NCI-H1930 (cell line): ENCODE measurements at places on chromosomes 2 and 18.

DNA sequence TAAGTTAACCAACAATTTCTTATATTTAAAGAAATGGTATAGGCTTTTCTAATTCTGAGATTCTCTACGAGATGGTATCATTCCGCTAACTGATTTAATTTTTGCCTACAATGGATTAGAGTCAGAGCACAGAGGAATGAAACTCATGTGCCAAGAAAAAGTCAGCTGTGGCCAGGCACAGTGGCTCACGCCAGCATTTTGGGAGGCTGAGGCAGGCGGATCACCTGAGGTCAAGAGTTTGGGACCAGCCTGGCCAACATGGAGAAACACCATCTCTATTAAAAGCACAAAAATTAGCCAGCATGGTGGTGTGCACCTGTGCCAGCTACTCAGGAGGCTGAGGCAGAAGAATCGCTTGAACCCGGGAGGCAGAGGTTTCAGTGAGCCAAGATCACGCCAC is 17.0 kb upstream of the TTN start:
- DNase-seq = no peak

GRCh38 chr2:122639176-122639575 is 883.7 kb downstream of the TSN start:
- no peak for DNase-seq

- DNase-seq = peak; percentile 27
Observed at GRCh38 chr18:53772293-53772692, 452.2 kb downstream of the MBD2 start.

GRCh38 chr2:49940626-49941025 is 786.3 kb upstream of the FSHR start:
- DNase-seq = no peak

GRCh38 chr2:13923823-13924222 is 708.7 kb upstream of the LRATD1 start:
- DNase-seq = no peak

- DNase-seq = no peak
Observed at GRCh38 chr18:29028560-29028959, 851.6 kb upstream of the CDH2 start.

DNA sequence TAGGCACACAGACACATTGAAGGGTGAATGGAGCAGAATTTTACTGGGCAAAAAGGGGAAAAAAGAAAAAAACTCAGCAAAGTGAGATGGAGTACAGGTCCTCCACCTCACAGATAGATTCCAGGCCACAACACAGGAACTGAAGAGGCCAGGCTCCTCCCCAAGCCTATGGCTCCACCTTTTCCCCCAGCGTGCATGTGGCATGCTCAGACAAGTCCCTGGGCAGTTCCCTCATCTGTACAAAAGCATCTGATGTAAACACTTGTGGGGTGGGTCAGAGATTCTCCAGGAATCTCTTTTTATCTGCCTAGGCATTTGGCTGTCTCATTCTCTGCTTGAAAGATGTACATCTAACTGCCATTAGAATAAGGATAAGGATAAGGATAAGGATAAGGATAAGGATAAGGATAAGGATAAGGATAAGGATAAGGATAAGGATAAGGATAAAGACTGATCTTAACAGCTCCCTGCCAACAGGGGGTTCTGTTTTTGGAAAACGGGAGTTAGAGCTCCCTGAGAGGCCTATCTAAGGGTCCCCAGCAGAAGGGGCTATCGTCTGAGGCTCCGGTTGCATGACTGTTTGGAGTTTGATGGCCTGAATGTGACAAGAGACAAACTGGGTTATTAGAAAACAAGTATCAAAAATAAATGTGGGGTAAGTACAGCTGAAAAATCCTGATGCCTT is 17.2 kb upstream of the ASXL3 start:
- no peak for DNase-seq

DNA sequence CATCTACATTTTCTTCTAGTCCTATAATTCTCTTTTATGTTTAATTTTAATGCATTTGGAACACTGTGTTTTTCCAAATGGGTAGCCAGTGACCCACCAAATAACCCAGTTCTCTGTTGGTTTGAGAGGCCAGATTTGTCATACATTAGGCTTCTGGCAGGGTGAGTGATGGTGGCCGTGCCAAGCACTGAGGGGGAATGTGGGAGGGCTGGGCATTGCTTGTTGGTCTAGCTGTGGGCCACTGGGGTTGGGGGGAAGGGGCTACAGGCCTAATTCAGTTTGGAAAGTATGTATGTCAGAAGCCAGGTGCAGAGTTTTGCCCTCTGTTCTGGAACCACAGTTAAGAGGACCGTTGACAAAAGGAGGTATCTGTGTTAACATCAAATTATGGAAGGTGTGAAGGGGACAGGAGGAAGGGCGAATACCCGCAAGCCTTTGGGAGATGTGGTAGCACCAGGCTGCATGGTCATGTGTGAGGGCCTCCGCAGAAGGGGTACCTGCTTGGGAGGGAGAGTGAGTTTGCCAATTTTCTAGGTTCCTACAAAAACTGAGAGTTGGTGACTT is 38.1 kb upstream of the SCLY start:
- DNase-seq = no peak

GRCh38 chr2:219570924-219571310 is 422 bp downstream of the OBSL1 start:
- no peak for DNase-seq

GRCh38 chr18:57744211-57744694 is 58.9 kb downstream of the ATP8B1 start:
- DNase-seq = peak; percentile 80

- no peak for DNase-seq
Observed at GRCh38 chr2:229050133-229050532, 221.0 kb downstream of the PID1 start.

- no peak for DNase-seq
Observed at GRCh38 chr2:237760506-237761502, 37.8 kb upstream of the RBM44 start.

GRCh38 chr18:22109535-22109934 is 59.9 kb upstream of the GATA6 start:
- DNase-seq = no peak

DNA sequence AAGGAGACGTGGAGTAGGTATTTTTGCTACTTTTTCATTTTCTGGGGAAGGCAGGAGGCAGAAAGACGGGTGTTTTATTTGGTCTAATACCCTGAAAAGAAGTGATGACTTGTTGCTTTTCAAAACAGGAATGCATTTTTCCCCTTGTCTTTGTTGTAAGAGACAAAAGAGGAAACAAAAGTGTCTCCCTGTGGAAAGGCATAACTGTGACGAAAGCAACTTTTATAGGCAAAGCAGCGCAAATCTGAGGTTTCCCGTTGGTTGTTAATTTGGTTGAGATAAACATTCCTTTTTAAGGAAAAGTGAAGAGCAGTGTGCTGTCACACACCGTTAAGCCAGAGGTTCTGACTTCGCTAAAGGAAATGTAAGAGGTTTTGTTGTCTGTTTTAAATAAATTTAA is 3.4 kb downstream of the FZD7 start:
- no peak for DNase-seq

GRCh38 chr2:23705771-23706612 is 220.9 kb downstream of the ATAD2B start:
- no peak for DNase-seq

- DNase-seq = no peak
Observed at GRCh38 chr2:204177251-204177976, 240.9 kb downstream of the ICOS start.

DNA sequence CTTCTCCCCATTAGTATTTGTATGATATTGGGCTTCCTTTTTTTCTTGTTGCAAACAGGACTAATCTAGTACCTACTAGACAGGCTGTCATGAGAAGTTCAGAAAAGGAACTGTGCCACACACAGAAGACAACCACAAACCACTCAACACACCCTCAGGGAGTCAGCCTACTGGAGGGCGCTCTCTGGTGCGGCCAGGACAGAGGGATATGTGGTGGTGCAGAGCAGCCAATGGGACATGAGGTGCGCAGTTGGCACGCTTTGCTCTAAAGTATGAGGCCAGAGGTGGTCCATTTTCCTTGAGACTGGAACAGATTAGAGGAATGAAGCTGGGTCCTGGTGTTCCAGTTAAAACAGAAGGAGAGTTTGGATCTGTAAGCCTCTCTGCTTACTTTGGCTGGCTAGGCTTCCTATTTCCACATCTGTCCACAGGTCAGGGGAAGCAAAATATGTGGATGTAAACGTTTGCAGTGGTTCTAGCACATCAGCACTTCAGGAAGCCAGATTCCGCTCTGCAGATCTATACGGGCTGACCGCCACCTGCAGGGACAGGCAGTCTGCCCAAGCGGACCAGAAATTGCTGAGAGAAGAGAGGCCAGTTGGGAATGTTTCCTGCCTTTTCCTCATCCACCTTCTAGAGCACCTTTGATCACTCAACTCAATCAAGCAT is 114.1 kb downstream of the GFPT1 start:
- no peak for DNase-seq

- DNase-seq = no peak
Observed at GRCh38 chr2:98761267-98761781, 30.4 kb upstream of the MGAT4A start.

DNA sequence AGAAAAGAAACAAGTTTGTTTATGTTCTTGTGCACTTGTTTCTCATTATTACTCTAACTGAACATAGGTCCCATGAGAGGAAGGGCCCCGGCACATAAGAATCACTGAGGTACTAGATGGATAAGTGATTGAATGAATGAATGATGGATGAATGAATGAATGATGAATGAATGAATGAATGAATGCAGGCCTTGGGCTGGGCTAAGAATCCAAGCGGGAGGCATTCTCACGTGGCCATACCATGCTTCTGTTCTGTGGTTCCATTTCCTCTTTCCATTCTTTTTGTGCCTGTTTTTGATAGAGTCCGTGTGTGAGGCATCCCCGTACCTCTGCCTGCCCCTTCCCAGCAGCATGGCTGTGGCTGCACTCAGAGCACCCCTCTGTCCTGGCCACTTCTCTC is 94.8 kb downstream of the SH3BP4 start:
- no peak for DNase-seq

- no peak for DNase-seq
Observed at GRCh38 chr2:201621293-201621999, 21.9 kb downstream of the TMEM237 start.

DNA sequence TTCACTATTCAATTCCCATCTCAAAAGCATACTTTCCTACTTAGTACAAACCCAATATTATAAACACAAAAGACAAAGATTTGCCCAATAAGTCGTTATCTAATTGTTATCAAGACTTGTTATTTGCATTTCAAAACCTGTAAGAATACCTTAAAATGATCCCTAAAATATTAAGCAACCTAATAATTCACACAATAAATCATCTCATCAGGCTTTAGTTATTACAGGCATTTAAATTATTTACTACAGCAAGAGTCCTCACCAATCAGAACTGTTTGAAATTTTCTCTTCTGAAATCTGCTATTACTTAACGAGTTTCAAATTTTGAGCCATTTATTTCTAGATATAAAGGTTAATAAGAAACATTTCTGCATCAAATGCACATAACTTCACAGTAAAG is 1.6 kb downstream of the CCDC88A start:
- no peak for DNase-seq

DNA sequence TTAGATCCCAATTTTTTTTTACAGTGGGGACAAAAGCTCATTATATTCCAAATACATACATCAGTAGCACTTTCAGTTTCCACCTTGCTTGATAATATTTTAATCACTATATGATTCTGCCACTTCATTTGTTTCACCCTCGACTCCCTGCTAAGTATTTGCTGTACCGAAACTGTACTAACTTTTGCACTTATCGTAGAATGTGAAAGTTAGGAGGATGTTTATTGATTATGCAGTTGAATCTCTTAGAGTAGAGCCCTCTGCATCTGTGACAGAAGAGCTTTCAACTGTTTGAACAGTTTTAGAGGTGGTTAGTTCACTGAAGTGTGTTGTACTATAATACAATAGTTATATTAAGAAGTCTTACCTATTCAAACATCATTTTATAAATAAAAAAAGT is 20.8 kb downstream of the NCOA1 start:
- DNase-seq = no peak

DNA sequence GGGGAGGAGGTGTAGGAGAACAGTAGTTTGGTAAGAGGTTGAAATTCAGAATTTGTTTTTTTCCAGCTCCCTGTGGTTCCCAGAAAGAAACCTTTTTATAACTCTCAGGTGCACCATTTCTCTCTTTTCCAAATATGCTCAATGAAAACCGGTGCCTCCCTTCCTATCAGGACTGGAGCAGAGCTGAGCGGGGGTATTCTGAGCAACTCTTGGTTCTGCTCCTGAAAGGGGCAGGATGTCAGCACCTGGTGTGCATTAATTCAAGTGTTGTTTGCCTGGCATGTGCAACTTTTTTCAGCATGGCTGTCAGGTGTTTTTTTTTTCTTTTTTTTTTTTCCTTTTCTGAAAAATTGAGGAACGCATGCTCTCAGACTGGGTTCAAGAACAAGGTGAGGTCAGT is 74.1 kb downstream of the MAPK4 start:
- DNase-seq = no peak

DNA sequence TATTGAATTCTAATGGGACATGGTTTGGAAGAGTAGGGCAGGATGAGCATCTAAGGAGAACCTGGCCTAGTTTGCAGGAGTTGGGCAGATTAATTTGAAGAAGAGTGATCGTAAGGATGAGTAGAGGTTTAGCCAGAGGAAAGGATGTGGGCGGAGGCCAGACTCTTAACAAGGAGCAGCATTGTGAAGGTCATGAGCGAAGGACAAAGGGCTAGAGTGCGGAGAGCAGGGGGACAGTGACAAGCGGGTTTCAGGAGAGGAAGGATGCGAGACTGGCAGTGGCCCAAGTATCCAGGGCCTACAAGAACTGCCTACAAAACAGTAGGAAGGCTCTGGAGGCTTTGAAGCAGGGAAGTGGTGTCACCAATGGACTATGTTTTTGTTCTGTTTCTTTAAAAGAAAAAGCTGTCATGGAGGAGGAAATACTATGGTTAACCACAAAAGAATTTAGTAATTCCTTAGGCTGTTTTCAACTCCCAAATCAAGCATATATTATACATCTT is 20.1 kb downstream of the SLC66A3 start:
- no peak for DNase-seq

DNA sequence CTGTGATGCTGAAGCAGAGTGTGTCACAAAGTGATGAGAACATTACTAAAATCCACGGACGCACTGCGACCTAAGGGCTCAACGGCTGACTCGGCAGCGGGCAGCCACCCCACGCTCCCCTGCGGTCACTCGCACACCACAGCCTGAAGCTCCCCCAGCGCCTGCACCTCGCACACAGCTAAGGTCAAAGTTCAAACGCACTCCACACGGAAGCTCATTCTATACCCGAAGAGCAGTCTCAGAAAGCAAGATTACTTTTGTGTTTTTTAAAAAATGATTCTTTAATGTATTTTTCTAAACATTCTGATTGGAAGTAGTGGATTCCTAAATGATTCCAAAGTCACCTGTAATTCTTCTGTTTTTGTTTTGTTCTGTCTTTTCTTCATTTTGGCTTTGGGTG is 21.7 kb downstream of the ASPRV1 start:
- no peak for DNase-seq

DNA sequence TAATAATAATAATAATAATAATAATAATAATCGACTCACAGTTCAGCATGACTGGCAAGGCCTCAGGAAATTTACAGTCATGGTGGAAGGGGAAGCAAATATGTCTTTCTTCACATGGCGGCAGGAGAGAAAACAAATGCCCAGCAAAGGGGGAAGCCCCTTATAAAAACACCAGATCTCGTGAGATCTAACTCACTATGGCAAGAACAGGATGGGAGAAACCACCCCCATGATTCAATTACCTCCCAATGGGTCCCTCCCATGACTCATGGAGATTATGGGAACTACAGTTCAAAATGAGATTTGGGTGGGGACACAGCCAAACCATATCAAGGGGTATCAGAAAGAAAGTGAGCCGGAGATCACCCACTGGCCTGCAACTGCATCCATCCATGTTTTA is 40.5 kb upstream of the PAPOLG start:
- no peak for DNase-seq
